ENCODE measurements at places on chromosomes 1 and 21. TPM values are rescaled to one million over a fixed set of nuclear protein-coding genes. Genes with fewer than 3 reads are reported as not detected.
A peak's percentile ranks its signal among the peaks of the same experiment; 100 is the strongest.

DNA sequence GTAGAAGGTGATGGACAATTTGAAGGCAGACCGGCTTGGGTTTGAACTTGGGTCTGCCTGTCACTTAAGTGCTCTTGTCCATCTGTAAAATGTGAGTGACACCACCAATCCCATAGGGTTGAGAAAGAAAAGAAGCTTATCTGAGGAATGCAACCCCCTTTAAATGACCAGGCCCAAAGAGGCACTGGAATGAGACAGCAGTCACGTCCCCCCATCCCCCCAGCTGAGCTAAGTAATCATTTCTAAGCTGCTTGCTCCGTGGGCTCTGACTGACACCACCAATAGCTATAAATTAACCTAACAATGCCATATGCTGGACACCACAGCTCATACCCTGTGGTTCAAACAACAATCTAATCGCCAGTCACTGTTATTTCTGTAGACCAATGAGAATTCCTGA is 15.1 kb downstream of the LCA5L start:
- H3K27me3 ChIP-seq, result no peaks in the 10 kb centered on the region
- H3K4me1 ChIP-seq, result no peaks in the 10 kb centered on the region

- H3K4me1 ChIP-seq, result no peaks in the 10 kb centered on the region
- H3K36me3 ChIP-seq, result peaks cover 7% of the 10 kb centered on the region
- no peaks in the 10 kb centered on the region for H3K27me3 ChIP-seq
- no peak overlapping the region for H3K4me3 ChIP-seq
Measured at GRCh38 chr21:37521658-37522057, 155.1 kb downstream of the DYRK1A start.

DNA sequence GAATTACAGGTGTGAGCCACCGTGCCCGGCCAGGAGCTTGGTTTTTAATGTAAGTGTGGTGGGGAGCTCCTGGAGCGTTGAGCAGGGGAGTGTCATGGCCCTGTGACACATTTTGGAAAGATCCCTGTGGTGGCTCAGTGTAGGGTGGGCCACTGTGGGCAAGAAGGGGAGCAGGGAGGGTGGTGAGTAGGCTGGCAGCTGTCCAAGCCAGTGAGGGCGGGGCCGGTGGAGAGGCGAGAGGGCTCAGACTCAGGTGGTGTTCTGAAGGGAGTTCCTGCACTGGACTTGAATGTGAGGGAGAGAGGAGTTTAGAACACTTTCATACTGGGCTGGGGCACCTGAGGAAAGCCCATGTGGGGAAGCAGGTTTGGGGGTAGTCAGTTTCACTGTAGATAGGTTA is 3.1 kb upstream of the EVA1B start:
- no peaks in the 10 kb centered on the region for H3K36me3 ChIP-seq
- H3K4me1 ChIP-seq, result peaks cover 26% of the 10 kb centered on the region
- no peak overlapping the region for H3K4me3 ChIP-seq
- DNase-seq, result no peak
- no peaks in the 10 kb centered on the region for H3K27me3 ChIP-seq
- H3K27ac ChIP-seq, result no peak overlapping the region

GRCh38 chr1:62962901-62963776 is 179.2 kb downstream of the ATG4C start:
- no peak overlapping the region for H3K4me3 ChIP-seq
- peaks cover 9% of the 10 kb centered on the region for H3K27me3 ChIP-seq
- H3K27ac ChIP-seq, result no peak overlapping the region
- no peak for DNase-seq
- H3K36me3 ChIP-seq, result no peaks in the 10 kb centered on the region

DNA sequence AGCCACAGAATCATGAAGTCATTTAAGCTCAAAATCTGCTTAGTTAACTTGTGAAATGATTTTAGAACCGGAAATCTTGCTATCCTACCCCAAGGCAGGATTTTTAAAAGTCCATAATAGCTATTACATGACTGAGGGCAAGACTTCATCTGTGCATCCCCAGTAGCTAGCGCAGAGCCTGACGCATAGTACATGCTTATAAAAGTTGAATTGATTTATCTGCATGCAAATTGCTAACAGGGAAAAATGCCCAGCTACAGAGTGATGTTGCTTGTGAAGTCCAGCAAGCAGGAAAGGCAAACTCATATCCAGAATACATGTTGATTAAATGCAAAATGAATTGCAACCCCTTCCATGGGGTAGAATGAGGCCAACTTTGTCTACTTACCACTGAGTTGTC is 8.1 kb upstream of the MAP1LC3C start:
- H3K27ac ChIP-seq, result no peak overlapping the region
- no peak for DNase-seq
- H3K4me1 ChIP-seq, result no peaks in the 10 kb centered on the region
- no peaks in the 10 kb centered on the region for H3K36me3 ChIP-seq

RNF186 gene
- total RNA-seq, result not detected

- H3K36me3 ChIP-seq, result no peaks in the 10 kb centered on the region
- no peak overlapping the region for H3K27ac ChIP-seq
- H3K4me3 ChIP-seq, result no peak overlapping the region
- no peak for DNase-seq
- H3K27me3 ChIP-seq, result no peaks in the 10 kb centered on the region
- no peaks in the 10 kb centered on the region for H3K4me1 ChIP-seq
Measured at GRCh38 chr1:193355178-193355577, 168.8 kb upstream of the B3GALT2 start.

- H3K27me3 ChIP-seq, result no peaks in the 10 kb centered on the region
- H3K36me3 ChIP-seq, result no peaks in the 10 kb centered on the region
- H3K4me1 ChIP-seq, result no peaks in the 10 kb centered on the region
Measured at GRCh38 chr1:186479162-186479561, 18.2 kb upstream of the PDC start.

BRDT gene
- not detected for total RNA-seq

DNAJC28 gene
- 2.5 TPM for total RNA-seq

- H3K27me3 ChIP-seq, result no peaks in the 10 kb centered on the region
- no peaks in the 10 kb centered on the region for H3K36me3 ChIP-seq
- DNase-seq, result no peak
- no peak overlapping the region for H3K27ac ChIP-seq
- no peak overlapping the region for H3K4me3 ChIP-seq
Measured at GRCh38 chr1:192977089-192977706, 82.0 kb downstream of the UCHL5 start.

DNA sequence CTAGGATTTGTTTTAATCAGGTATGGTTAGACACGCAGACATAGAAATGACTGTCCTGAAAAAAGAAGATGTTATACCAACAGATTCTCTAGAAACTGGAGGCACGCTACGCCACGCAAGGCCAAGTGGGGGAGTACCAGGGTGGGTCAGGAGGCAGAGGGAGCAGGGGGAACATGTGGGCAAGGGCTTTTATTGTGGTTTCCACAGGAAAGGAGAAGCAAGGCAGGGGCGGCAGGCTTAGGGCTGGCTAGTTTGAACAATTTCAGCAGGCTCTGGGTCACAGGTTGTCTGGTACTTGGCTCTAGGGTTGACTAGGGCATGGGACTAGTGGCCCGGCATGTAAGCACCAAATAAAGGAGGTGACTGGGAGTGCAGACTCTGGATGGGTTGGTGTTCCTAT is 7.2 kb downstream of the MTARC2 start:
- no peak overlapping the region for H3K27ac ChIP-seq
- H3K4me3 ChIP-seq, result no peak overlapping the region
- no peaks in the 10 kb centered on the region for H3K27me3 ChIP-seq
- H3K4me1 ChIP-seq, result peaks cover 1% of the 10 kb centered on the region
- no peaks in the 10 kb centered on the region for H3K36me3 ChIP-seq

DNA sequence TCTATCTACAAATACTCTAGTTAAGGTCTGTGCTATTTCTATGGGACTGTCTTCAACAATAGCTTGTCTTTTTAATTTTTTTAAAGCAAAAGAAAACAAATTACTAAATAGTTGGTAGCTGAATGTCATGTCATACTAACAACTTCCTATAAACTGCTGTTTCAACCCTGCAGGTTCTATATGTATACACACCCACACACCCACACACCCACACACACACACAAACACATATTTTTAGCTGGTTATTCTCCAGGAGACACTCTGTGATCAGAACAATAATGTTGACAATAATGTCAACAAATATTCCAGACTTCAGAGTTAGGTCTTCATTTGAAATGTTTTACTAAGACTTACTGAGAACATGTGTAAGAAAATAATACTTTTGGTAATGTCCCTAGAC is 66.7 kb downstream of the AK5 start:
- H3K27ac ChIP-seq, result no peak overlapping the region
- no peak overlapping the region for H3K4me3 ChIP-seq
- no peaks in the 10 kb centered on the region for H3K27me3 ChIP-seq

DNA sequence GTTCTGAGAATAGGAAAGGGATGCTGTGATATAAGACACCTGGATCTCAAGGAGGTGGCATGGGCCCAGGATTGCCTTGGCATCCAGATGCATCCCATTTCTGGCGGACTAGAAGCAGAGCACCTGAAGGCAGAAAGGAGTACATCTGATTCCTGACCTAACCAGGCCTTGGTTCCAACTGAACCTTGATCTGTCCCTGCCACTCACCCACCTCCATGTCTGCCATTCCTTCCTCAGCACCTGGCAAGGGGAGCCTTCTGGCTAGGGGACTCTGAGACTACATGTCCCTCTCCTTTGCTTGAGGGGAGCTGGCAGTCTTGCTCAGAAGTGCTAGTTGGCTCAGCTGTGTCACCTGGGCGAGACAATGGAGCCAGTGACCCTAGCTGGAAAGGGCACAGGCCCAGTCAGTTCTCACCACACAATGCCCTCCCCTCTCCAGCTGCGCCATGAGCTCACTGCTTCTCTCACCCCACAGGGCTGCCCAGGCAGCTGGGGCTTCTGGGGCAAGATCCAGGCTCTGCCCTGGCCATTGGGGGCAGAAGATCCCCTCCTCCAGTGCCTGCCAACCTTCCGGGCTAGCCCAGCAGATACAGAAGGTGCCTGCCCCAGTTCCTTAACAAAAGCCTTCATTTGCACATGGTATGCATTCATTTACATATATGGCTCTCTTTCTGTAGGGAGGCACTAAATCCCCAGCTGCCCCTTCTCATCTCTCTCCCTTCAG is 2.9 kb downstream of the IGSF8 start:
- H3K27ac ChIP-seq, result no peak overlapping the region
- peaks cover 3% of the 10 kb centered on the region for H3K36me3 ChIP-seq
- H3K4me1 ChIP-seq, result peaks cover 33% of the 10 kb centered on the region
- DNase-seq, result no peak
- H3K27me3 ChIP-seq, result no peaks in the 10 kb centered on the region
- no peak overlapping the region for H3K4me3 ChIP-seq

DNA sequence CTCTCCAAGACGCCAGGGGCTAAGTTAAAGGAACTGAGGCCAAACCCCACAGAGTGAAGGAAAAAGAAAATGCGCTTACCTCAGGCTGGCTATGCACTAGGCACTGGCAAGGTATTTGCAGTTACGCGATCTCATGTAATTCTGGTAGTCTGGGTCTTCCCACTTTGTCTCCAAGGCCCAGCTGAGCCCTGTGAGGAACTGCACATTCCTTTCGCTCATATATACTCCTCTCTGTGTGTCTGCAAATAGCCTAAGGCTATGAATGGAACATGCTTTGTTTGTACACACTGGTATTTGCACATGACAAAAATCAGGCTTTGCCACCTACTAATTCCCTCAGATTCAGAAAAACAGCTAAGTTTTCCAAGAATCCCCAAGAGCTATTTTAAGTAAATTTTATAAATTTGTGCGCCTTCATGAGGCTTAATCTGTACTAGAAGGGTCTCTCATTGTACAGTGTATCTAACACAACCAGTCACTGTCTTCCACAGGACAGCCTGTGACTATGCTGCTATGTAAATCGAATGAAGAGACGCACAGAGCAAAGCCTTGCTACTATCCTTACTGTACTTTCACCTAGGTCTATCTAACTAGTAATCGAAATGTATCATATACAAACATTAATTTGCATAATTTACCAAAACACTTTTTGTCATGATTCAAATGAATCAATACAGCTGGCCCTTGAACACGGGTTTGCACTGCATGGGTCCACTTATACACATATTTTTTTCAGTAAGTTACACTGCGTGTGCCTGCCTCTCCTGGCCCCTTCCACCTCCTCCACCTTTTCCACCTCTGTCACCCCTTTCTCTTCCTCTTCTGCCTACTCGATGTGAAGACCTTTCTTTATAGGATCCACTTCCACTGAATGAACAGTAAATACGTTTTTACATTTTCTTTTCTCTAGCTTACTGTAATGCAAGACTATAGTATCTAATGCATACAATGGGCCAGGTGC is 87.0 kb downstream of the SIPA1L2 start:
- H3K36me3 ChIP-seq, result no peaks in the 10 kb centered on the region
- H3K4me3 ChIP-seq, result no peak overlapping the region
- H3K4me1 ChIP-seq, result no peaks in the 10 kb centered on the region
- H3K27me3 ChIP-seq, result no peaks in the 10 kb centered on the region

- DNase-seq, result peak; percentile 50
- no peak overlapping the region for H3K4me3 ChIP-seq
- no peaks in the 10 kb centered on the region for H3K36me3 ChIP-seq
- H3K4me1 ChIP-seq, result peaks cover 28% of the 10 kb centered on the region
Measured at GRCh38 chr1:153566414-153567371, 1.0 kb upstream of the S100A2 start.

DNA sequence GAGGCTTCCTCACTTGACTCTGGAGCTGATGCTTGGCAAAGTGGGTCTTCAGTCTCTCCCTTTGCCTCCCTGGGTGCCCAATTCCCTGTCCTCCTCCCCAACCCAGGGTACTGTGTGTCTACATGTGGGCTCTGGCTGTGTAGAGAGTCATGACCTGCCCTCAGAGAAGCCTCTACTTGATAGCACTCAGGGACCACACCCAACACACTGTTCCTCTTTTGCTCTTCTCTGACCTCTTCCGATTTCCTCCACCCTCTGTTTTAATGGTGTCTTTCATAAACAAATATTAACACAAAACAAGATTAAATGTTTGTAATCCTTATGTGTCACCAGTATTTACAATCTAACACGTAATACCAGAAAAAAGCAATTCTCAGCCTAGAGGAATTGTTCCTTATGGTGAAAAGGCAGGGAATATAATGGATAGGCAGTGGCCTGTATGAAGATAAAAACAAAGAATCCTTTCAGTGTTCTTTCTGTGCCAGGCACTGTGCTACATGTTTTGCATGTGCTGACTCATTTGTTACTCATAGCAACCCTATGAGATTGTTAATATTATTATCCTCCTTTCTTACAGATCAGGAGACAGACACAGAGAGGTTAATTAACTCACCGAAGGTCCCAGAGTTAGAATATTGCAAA is 58.2 kb downstream of the HSD3B1 start:
- H3K4me3 ChIP-seq, result no peak overlapping the region
- peak; percentile 30 for DNase-seq
- H3K4me1 ChIP-seq, result peaks cover 33% of the 10 kb centered on the region
- no peaks in the 10 kb centered on the region for H3K36me3 ChIP-seq
- H3K27ac ChIP-seq, result peak overlapping the region; percentile 64
- no peaks in the 10 kb centered on the region for H3K27me3 ChIP-seq

GRCh38 chr1:185049670-185050069 is 4.3 kb downstream of the RNF2 start:
- H3K4me1 ChIP-seq, result peaks cover 16% of the 10 kb centered on the region
- H3K36me3 ChIP-seq, result no peaks in the 10 kb centered on the region
- no peaks in the 10 kb centered on the region for H3K27me3 ChIP-seq

PCBP3 gene
- 2.3 TPM for total RNA-seq

DNA sequence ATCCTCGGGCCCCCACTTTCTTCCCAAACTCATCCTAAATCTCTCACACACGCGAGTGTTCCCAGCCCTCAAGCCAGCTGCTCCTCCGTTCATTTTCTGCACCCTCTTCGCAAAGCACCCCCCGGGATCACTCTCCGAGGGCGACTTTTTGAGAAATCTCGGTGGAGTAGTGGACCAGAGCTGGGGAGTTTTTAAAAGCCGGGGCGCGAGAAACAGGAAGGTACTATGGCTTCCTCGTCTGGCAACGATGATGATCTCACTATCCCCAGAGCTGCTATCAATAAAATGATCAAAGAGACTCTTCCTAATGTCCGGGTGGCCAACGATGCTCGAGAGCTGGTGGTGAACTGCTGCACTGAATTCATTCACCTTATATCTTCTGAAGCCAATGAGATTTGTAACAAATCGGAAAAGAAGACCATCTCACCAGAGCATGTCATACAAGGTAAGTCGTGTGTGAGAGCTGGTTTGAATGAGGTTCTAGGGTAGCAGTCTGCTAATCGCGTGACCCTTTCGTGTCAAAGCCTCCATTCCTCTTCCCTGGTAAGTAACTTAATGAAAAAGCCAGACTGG is 800 bp downstream of the DR1 start:
- H3K27ac ChIP-seq, result peak overlapping the region; percentile 95
- DNase-seq, result peak; percentile 70
